ENCODE measurements at places on chromosomes 1 and 21.

DNA sequence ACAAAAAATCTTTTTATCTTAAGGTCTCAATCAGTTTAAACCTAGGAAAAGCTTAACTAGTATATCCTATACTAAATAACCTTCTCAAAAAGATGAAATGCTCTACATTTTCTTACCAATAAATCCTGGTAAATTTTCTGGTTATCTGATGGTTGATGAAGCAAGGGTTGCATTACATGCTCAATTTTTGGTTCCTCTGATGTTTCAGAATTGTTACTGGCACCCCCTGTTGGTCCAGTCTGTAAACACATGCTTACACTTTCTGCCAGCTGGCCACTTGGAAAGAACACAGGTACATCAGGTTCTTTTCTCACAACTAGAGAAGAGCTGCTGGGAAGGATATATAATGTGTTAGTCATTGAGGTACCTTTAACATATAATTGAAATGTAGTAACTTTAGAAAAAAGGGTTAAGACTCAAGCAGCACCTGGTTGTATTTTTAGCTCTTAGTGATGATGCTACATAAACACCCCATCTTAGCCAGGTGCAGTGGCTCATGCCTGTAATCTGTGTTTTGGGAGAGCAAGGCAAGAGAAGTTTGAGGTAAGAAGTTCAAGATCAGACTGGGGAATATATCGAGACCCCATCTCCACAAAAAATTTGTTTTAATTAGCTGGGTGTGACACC lies 30.9 kb upstream of the TAL1 start:
- no peak for DNase-seq

- DNase-seq = no peak
These were observed 22.2 kb upstream of the C1orf174 start for GRCh38 chr1:3922201-3922725.

DNA sequence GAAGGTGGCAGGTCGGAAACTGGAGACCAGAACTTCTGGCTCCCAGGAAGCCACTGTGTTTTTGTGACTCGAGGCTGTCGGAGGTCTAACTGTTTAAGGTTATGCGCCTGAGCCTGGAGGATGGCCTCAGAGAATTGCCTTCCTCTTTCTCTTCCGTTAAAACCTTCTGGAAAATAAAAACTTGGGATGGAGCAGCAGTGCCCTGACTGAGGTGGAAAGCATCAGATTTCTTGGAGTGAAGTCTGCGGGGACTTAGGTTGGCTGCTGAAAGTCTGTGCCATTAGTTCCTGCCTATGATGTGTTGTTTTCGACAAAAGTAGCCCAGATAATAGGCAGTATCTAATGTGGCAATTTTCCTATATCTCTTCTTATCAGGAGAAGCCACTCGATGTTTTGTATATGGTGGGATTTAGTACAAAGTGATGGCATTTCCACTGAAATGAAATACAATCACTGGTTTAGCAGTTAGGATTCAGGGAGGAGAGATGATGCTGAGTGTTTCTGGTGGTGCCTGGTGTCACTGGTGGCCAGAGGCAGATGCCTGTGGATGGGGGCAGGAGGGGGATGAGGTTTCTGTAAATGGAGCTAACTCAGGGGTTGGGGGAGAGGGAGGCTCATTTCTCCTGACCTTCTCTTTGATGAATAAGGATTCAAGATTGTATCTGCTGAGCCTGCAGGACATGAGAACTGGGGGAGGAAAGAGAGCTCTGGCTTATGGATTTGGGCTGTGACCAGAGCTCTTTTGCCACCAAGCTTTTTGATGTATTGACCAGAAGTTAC lies 150.8 kb downstream of the CAMTA1 start:
- no peak for DNase-seq

DNA sequence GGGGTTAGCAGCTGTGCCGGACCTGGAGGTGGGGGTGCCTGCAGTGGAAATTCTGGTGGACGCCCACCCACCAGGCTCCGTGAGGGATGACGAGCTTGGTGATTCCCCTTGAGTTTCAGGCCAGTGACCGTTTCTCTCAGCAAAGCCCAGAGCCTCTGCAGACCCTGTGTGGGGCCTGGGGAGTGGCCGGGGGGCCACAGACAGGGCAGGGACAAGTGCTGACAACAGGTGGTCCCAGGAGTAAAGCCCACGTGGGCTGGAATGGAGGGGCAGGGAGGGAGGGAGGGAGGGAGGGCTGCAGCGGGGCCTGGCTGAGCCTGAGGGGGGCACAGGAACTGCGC lies 52.8 kb downstream of the COL18A1 start:
- no peak for DNase-seq

GRCh38 chr1:111906816-111907215 lies 82.7 kb downstream of the KCND3 start:
- DNase-seq = no peak

DNA sequence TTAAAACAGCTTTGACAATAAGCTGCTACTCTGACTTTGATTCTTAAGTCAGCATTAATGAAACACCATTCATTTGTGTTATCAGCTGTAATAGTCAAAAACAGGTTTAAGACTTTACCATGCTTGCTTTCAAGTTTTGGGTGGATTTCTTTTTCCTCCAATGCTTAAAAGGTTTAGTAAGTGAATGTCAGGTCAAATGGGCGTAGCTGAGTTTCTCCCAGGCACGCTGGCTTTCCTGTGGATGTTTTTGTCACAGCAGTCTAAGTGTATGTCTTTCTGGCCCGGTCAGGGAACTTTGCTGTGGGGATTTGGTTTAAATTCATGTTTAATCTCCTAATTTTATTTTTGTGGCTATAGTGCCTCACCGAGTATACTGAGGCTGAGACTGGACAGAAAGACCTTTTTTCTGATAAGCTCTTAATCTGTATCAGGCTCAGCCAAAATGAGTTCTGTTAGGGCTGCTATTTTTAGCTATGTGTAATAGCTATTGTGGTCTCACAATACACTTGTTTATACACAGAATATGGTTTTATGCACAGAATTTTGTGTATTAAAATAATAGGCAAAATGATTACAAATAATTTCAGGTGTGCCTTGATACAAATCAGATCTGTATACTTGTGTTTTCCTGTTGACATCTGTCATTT lies 292.8 kb downstream of the DISC1 start:
- DNase-seq = no peak

DNA sequence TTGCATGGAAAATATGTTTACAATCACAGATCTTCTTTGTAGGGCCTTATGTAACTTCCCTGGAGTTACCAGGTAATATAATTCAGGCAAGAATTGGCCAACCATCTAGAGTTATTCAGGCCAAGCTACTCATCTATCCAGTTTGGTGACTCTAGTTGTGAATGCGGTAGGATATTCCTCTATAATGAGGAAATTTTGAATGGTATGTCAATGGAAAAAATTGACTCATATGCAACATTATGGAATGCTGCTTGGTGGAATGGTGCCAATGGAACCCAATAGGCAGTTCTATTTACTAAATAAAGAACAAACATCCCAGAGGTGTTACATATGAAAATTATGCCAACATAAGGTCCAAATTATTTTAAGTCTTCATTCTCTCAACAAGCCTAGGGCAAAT lies 5.6 kb upstream of the TNFSF18 start:
- no peak for DNase-seq

- no peak for DNase-seq
These were observed 960 bp downstream of the MX2 start for GRCh38 chr21:41362605-41363369.

- no peak for DNase-seq
These were observed 76.6 kb downstream of the MAST2 start for GRCh38 chr1:45879885-45880598.

DNA sequence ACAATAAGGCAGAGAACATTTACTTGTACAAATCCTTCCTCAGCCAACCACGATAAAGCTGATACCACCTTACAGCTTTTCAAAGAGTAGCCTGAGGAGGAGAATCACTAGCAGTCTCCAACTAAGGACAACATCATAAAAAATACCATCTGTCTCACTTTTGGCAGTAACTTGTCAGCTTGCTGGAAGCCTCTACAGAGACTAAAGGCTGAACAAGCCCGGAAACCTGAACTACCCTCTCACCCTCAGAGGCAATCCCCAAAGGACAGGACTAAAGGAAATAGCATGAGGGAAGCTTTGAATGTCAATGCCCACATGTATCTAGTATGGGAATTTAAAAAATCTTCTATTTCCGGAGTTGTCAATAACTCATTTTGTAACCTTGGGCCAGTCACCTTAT lies 10.6 kb downstream of the SRSF4 start:
- DNase-seq = no peak

GRCh38 chr1:27773826-27774445 lies 917 bp downstream of the STX12 start:
- no peak for DNase-seq

DNA sequence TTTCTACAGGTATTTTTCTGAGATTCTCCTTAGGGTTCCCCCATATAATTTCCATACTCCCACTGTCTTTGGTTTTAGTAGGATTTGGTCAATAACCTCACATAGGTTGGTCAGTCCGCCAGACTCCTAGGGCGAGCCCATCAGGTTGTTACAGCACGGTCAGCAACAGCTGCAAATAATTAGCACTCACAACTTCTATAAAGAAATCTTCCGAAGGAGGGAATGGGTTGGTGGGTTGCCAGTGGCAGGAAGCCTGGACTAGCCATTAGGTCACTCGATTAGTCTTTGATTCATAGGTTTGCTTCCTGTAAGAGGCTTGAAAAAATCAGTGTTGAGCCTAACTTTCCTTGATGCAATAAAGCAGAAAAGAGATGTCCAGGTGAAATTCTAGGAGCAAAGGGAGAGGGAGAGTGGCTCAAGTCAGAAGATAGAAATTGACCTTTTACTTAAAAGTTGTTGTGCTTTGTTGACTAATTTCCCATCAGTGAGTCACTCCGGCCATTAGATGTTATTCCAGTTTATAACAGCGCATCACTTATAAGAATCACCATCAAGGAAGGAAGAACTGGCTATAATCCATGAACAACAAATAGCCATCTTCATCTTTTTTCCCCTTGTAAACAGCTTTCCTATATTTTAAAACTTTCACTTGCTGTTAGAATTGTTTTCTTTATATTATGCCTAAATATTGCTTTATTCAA lies 88.3 kb downstream of the TPR start:
- no peak for DNase-seq

- no peak for DNase-seq
These were observed 7.1 kb downstream of the TCP10L start for GRCh38 chr21:32578107-32578691.

Measured in esophagus squamous epithelium (tissue), 5 donors.